CD4-positive, alpha-beta T cell treated with Interleukin-12 subunit alpha and Interleukin-12 subunit beta, for 1 hour (primary cell): ENCODE measurements at places on chromosomes 7 and 10.
A peak's percentile ranks its signal among the peaks of the same experiment; 100 is the strongest.

DNA sequence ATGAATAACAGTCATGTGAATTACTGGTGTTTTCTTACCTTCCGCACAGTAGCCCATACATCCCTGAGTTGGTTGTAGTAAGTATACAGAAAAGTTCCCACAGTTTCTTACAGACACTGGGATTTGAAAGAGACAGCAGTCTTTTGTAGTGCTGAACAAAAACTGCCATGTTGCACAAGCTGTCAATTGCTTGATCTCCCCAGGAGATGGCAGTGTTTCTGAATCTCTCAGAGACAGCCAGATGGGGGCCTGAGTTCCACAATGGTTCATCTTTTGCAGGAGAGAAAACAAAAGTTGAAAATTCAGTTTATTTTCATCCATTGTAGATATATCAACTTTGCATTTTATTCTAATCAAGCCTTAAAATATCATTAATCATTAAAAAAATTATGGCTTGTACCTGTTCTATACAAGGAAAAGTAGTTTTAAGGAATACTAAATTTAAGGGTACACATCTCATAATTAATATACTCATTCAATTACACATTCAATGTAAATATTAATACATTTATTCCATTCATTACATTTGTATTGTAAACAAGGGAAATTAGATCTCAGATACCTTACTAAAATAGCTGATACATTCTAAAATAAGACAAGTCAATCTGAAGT, 14.5 kb downstream of the VWDE start:
- DNase-seq: peak; percentile 37

DNA sequence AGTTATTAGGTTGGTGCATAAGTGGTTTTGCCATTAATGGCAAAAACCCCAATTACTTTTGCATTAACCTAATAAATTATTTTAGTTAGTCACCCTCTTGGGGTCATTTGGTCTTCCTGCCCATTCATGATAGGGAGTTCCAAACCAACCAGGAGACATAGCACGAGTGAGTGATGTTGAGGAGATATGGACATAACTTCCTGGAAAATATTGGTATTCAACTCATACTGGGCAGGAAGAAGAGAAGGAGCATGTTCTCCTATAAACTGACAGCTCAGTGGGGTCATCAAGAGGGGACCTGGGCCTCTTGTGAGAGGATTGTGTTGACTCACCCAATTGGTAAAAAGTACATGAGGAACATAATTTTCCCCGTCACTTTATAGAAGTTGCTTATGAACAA, 23.7 kb downstream of the SPAG6 start:
- DNase-seq: no peak

DNA sequence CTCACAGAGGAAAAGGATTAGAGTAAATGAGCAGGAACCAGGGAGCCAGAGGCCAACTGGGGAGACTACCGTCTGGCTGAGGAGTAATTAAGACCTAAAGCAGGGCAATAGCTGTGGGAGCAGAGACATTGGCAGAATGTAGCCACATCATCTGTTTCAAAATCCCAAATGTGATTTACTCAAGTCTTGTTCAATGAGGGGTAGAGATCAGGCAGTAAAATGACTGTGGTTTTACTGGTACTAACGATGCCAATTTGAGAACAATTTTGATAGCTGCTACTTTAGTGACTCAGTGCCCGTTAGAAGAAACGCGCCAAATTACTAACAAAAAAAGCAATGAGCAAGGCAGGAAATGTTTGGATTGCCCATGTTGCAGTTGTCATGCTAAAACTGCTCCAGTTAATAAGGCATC, 12.7 kb upstream of the MIOS start:
- DNase-seq: no peak

DNA sequence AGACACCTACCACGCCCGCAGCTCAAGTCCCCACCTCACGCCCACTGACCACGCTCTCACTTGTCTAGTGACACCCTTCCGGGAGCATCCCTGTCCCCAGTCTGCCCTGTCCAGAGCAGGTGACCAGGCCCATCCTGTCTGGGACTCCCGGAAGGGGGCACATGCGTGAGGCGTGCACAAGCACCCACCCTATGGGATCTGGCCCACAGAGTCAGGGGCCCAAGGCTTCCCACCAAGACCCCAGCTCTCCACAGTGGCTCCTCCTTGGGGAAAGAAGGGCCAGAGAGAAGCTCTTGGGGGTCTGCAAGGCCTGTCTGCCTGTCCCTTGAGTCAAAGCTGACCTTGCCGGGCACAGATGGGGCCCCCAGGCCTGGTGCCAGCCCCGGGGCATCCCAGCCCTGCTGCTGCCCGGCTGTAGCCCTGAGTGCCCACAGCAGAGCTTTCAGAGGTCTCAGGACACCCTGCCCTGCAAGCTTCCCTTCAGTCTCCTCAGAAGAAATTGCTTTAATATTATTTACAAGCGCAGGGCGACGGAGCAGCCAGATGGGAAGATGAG, 195.0 kb downstream of the ELFN1 start:
- no peak for DNase-seq

DNA sequence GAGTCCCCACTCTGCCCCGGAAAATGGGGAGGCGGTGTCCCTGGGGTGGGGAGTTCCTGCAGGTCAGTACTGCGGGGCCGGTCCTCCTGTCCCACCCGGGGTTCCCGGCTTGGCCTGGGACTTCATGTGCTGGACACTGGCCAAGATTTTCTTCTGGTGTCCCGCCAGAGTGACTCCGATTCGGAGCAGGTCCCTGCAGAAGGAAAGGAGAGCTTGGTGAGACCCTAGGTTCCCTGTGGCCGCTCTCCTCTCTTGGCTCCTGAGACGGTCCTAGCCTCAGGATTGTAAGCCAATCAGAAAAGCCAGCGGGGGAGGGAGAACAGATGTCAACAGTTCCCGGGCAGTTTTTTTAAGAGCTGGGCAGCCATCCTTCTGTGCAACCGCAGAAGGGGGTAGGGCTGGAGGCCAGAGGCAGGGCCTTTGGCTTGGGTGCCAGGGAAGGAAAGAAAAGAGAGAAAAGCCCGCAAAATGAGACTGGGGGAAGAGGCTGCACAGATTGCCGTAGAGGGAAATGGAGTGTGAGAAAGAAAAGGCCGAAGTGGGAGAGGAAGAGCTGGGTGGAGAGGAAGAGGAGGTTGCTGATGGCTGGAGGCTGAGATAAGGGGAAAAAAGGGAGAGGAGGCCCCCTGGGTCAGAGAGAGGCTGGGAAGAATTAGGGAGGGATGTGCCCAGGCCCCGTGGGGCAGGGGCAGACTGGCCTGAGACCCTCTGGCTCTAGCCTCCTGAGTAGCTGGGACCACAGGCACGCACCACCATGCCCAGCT, 23.7 kb downstream of the EPHB4 start:
- peak; percentile 54 for DNase-seq

DNA sequence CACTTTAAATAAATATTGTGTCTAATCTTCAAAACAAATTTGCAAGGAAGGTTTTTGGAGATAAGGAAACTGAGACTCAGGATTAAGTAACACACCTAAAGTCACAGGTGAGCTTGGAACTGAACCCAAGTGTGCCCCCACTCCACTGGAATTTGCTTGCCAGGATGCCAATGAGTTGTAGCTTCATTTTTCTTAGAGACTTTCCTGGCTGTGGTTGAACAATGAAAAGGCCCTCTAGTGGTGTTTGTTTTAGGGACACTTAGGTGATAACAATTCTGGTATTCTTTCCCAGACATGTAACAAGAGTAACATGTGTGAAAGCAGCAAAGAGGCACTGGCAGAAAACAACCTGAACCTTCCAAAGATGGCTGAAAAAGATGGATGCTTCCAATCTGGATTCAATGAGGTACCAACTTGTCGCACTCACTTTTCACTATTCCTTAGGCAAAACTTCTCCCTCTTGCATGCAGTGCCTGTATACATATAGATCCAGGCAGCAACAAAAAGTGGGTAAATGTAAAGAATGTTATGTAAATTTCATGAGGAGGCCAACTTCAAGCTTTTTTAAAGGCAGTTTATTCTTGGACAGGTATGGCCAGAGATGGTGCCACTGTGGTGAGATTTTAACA, 1.5 kb downstream of the IL6 start:
- DNase-seq: peak; percentile 36

DNA sequence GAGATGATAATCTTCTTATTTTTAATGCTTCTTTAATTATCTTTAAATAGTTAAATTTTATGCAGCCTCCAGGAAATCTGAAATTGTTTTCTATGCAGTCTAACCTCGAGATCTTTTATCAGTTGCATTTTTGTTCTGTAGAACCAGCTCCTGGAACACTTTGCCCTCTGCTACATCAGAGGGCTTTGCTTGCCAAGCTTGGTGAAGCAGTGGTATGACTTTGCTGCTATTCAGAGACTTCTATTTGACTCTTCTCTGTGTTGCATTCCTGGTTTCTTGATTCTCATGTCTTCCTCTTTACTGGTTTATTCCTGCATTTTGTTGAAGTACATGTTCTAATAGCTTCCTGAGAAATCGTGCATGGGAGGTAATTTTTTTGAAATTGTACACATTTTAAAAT, 163.7 kb upstream of the TMEM229A start:
- DNase-seq: no peak

DNA sequence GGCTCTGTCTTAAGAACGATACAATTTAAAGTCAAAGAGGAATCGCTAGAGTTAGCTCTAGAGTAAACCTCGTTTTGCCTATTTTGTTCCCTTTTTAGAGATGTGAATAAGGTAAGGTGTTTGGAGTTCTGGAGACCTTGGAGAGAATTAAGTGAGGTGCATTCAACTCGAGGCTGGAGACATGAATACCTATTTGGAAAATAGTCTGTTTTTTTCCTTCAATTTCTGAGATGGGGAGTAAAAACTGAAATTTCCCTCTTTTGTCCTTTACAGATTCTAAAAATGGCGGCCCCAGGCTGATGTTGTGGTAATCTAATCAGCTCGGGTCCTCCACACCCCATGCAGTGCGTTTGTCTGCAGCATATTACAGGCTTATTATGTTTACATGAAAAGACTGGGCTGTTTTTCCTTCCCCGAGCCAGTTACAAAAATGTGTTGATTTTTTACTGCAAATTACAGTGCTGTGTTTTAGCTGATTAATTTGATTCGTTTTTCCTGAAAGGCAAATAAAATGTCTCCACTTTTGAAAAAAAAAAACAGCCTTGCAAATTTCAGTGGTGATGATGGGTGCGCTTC, 1.5 kb downstream of the KMT2E start:
- peak; percentile 59 for DNase-seq
